GM04503 (cell line): ENCODE measurements at places on chromosomes 4 and X.

DNA sequence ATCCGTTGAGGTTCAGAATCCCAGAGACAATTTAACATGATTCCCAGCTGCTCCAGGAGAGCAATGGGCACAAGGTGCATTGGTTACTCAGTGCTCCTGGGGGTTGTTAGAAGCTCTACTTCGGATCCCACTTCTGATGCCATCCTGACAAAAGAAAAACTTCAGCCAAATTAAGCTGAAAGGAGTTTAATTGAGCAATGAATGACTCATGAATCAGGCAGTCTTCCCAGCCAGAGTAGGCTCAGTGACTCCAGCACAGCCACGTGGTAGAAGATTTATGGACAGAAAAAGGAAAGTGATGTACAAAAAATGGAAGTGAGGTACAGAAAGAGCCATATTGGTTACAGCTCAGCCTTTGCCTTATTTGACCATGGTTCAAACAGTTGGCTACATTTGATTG lies 95.7 kb downstream of the PWWP3B start:
- no peak for DNase-seq

- DNase-seq = no peak
Observed at GRCh38 chrX:119654112-119654531, 38.8 kb downstream of the SEPTIN6 start.

GRCh38 chr4:153519687-153520086 lies 53.5 kb downstream of the TMEM131L start:
- no peak for DNase-seq

GRCh38 chr4:186839122-186840037 lies 115.7 kb upstream of the FAT1 start:
- DNase-seq = peak; percentile 55

DNA sequence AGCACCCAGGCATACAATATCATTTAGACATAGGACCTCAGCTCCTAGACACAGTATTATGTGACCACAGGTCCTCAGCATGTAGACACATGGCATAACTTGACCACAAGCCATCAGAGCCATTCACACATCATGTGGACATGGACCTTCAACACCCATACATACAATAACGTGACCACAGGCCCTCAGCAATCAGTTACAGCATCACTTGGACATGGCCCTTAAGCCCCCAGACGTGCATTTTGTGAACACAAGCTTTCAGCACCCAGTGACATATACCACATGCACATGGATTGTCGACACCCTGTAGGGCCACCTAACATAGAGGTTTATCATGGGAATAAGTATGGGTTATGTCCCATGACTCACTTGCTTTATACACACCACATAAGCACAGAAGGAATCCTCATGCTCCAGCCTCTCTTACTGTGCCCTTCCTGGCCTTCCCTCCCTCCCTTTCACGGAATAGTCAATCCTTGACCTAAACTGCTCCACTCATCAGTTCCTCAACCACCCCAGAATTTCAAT lies 1.9 kb downstream of the TSPYL2 start:
- no peak for DNase-seq

DNA sequence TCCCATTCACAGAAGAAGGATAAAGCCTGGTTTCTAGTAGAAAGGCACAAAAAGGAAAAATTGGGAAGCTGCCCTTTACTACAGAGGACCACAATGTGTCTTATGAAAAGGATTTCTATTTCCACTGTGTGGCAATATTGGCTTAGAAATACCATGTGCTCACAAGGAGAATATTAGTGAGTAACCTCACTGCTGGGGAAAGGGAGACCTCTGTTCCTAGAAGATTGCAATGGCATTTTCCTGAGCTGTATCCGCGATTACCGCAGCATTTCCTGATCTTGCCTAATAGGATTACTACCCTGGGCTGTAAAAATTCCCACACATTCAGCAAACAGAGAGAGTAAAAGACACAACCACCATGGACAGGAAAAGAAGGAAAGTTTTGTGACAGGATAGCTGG lies 308.8 kb upstream of the TECRL start:
- DNase-seq = no peak

DNA sequence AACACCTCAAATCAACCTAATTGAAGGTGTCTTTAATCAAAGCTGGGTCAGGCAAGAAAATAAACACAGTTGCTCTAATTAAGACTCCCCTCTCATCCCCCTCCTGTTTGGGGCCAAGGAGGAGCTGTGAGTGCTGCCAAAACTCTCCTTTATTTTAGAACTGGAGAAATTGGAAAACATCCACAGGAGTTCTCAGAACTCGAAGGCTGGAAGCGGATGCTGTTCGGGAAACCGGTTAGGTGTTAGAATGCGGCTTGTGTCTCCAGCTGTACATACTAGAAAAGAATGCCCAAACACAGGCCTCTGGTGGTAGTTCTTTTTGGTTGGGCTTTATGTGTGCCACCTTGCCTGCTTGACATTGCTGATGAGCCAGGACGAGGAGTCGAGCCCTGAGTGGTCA lies 118.2 kb downstream of the GPR143 start:
- DNase-seq = no peak

DNA sequence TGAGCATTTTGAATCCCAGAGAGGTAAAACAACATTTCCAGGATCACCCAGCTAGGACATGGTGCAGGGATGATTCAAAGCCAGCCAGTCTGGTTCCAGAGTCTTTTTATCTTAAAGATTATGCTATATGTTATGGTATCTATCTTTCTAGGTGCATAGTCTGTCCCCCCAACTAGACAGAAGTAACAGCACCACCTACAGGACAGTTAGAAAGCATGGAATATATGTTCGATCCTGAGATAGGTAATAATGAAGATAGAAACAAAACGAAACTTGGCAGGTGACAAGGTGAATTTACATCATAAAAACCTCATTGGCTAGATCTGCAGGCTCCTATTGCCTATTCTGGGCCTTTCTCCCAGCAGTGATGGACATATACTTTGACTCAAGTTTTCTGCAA lies 723.2 kb downstream of the SMARCA1 start:
- DNase-seq = no peak

DNA sequence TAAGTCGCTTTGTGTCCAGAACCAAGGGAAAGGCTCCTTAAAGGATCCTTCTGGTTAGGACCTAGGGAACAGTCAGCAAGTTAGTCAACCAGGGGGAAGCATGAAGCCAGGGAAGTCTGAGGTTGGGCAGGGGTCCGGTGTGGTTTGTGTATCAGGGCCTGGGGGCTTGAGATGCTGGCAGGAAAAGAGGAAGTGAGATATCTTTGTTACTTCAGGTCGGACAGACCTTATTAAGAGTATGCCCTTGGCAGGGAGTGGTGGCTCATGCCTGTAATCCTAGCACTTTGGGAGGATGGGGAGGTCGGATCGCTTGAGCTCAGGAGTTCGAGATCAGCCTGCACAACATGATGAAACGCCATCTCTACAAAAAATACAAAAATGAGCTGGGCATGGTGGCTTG lies 52.3 kb upstream of the TRPC5OS start:
- DNase-seq = no peak

- DNase-seq = no peak
Observed at GRCh38 chrX:110145854-110146253, 142.9 kb downstream of the TMEM164 start.

DNA sequence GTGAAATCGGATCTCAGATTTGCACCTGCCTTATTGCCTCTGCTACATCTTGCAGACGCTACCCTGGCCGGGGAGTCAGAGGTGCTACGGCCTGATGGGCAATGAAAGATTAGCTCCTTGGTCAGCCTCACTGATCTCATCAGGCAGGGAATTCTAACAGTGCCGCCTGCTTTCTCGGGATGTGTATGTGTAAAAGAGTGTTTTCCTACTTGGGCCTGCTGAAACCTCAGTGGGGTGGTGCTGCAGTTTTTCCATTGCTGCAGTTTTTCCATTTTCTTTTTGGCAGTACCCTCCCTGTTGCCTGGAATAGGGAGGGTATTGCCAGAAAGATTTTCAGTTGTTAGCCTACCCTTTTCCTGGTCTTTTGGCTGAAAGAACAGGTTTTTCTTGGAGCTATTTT lies 117.5 kb downstream of the CDKL5 start:
- DNase-seq = no peak

DNA sequence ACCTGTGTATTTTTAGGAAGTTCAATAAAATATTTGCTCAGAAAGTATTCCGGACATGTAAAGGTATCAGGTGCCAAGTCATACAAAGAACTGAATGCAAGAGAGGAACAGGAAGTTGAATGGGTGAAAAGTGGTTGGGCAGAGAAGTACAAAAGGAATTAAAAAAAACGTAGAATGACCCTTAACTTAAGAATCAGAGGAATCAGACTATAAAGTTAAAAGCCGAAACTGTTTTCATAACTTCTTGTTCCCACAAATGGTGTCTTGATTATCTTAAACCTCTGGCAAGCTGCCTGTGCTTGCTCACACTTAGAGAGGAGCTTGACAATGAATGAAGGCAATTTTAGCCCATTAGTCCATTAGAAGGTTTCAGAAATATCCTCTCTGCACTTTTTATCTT lies 81.6 kb upstream of the HHIP start:
- no peak for DNase-seq

GRCh38 chr4:189414021-189414420 lies 526.7 kb upstream of the FRG1 start:
- DNase-seq = no peak

GRCh38 chr4:162685410-162685809 lies 481.3 kb downstream of the NAF1 start:
- DNase-seq = no peak

GRCh38 chrX:85024044-85024443 lies 20.4 kb downstream of the APOOL start:
- DNase-seq = no peak

GRCh38 chr4:125833-126232 lies 1.5 kb downstream of the ZNF718 start:
- no peak for DNase-seq

DNA sequence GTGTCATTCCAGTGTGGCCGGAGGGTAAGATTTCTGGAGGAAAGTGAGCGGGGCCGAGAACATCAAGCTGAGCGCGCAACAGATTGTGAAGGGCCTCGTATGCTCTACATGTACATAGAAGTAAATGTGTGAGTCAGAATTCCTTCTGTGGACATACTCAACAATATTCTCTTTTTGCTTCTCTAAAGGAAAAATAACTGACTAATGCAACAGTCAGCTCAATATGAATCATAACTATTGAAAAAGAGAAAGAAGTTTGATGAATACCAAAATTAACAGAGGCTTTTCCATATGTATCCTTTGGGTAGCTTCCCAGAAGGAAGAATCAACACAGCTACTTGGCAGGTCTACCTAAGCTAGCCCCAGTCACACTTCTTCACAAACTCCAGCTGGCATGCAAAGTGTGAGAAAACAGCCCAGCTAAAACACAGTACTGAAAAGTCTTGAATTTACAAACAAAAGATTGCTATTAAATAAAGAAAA lies 87.5 kb upstream of the ZFP42 start:
- peak; percentile 5 for DNase-seq

DNA sequence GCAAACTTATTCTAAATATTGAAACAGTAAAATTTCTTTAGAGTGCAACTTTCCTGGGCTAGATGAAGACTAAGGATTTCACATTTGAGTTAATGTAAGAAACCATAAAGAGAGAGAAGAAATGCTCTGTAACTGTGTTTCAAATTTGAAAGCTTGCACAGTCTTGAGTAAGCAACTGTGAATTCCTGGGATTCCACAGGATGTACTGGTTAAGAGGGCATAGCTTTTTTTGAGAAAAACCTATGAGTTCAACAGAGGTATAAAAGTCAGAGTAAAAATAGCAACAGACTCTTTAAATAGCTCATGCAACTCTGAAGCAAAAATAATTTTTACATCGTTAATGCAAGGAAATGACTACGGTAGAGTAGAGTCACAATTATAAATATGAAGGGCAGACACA lies 25.5 kb downstream of the ZNF330 start:
- DNase-seq = peak; percentile 58

DNA sequence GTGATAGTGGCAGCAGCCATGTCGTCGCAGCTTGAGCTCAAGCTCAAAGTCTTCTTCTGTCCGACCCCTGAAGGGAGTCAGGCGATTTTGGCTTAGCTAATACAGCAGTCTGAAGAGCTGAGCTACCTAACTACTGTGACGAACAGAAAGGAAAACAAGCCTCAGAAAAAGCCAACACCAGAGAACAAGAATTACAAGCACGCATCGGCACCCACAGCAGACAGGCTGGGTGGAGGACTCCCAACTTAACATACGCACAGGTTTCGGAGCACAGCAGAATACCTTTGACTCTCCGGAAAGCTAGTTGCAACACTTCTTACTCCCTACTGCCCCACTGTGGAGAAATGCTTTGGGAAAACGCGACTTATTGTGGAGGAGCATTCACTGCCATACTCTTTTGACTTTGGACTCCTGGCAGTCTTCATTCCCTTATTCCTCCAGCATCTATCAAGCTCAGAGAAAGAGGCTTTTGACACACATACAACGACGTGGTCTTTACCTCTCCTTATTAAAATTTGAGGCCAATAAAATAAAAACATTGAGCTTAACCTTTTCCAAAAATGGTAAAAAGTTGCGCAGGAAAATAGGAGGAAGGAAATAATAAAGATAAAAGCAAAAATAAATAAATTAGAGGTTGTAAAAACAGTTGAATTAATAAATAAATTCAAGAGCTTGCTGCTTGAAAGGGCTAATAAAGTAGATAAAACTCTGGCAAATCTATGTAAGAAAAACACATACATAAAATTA lies 41.3 kb upstream of the GPC3 start:
- DNase-seq = peak; percentile 3
